Putamen (tissue), 1 donor: ENCODE measurements at places on chromosomes 1 and 21.

GRCh38 chr21:45412491-45412890, 7.5 kb downstream of the COL18A1 start:
- DNase-seq, result no peak

DNA sequence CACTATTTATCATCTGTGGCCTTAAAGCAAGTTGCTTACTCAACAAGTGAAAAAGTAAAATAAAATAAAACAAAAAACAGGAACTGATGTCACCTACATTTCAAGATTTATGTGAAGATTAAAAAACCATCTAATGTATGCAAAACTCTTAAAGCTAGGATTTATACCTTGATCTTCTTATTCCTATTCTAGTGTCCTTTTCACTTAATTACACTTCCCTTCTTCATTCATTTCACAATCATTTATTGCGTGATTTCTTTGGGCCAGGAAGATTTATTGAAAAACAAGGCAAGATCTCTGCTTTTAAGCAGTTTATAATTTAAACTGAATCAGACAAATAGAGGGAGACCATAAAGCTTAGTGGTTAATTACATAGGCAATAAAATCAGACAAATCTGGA, 18.6 kb downstream of the PTGER3 start:
- no peak for DNase-seq

DNA sequence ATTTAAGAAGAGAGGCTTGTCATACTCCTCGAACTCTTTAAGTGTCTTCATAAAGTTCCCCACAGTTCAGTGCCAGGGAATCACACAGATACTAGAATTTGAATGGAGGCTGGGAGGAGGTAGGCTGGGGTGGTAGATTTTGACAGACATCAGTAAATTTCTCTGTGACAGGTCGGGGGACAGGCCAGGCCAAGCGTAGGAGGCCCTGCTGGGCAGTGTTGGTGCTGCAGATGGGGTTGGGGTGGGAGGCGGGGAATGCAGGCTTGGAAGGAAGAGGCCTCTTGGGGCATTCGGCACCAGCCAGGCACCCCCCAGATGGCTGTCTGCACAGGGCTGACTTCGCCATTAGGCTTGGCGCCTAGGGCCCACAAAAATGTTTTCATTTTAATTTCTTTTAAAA, 84.0 kb downstream of the MAN1C1 start:
- no peak for DNase-seq

- no peak for DNase-seq
These were observed 26.7 kb downstream of the SLC2A1 start for GRCh38 chr1:42931911-42932422.

DNA sequence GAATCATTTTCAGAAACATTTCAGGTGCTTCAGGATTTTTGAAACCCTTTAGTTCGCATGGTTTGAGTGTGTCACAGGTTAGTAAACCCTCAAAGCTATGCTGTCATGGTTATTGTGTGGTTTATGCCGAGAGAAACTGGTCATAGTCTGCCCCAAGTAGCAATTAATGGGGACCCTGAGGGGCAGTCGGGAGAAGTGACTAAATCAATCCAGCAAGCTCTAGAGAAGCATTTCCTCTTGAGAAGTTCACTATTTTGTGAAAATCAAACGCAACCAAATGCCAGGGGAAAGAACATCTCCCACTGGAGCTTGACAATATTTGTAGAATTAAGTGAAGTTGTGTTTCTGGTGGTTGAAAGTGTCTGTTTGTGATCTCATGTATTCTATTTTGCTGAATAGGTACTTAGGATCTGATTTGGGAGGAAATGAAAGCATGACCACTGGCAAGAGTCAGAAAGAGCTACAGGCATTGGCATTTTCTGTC, 63.0 kb upstream of the BACH1 start:
- DNase-seq, result no peak

DNA sequence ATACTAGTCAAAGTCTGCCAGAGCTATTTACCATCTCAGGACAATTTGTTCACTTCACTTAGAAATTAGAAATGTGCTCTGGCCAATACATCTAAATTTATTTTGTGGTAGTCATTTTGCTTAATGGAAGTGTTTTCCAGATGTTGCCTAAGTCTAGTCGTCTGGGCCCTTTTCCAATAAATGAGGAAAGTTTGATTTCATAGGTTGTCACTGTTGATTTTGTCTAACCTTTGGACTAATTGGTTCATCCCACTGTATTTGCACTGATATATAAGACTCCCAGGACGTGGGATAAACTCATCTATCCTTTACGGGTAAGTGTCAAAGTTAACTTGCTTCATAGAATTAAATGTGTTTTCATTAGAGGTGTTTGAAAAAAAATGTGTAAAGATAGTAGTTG, 79.1 kb downstream of the TPR start:
- no peak for DNase-seq

- no peak for DNase-seq
These were observed 12.5 kb downstream of the EPS15 start for GRCh38 chr1:51506537-51506936.

DNA sequence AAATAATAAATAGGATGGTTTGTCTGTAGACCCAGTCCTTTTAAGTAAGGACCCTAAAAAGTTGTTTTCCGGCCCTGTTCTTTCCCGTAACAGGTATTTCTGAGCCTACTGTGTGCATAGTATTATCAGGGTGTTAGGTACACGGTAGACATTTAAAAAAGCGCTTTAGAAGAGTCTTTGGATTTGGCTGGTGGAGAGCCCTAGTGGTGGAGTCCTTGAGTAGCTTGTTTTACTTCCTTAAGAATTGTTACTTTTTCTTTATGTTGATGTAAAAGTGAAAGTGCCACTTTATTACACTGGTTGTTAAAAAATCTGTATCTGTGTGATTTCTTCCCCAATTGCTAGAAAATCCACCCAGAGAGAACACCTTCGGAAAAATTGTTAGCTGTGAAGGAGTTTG, 36.8 kb downstream of the SMYD2 start:
- no peak for DNase-seq

DNA sequence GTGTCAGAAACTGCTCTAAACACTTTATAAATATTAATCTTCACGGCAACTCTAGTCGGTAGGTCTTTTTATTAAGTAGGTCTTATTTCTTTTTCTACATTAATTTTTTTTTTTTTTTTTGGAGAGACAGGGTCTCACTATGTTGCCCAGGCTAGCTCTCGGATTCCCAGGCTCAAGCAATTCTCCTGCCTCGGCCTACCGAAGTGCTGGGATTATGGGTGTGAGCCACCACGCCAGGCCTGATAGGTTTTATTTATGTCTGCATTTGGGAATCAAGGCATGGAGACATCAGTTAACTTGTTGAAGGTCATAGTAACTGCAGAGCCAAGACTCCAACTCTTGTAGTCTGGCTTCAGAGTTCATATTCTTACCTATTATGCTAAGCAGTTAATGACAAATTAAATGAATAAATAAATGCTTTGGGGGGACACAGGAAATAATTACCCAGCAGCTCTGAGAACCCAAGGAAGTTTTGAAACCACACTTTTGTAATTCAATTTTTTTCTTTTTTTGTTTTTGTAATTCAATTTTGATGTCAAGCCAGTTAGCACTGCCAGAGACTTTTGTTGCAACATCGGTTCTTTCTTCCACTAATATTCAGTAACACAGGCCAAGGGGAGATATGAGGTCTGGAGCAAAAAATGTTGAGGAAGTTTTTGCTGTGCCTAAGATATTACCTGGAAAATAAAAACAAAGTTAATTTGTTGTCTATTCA, 9.4 kb upstream of the UAP1 start:
- no peak for DNase-seq

DNA sequence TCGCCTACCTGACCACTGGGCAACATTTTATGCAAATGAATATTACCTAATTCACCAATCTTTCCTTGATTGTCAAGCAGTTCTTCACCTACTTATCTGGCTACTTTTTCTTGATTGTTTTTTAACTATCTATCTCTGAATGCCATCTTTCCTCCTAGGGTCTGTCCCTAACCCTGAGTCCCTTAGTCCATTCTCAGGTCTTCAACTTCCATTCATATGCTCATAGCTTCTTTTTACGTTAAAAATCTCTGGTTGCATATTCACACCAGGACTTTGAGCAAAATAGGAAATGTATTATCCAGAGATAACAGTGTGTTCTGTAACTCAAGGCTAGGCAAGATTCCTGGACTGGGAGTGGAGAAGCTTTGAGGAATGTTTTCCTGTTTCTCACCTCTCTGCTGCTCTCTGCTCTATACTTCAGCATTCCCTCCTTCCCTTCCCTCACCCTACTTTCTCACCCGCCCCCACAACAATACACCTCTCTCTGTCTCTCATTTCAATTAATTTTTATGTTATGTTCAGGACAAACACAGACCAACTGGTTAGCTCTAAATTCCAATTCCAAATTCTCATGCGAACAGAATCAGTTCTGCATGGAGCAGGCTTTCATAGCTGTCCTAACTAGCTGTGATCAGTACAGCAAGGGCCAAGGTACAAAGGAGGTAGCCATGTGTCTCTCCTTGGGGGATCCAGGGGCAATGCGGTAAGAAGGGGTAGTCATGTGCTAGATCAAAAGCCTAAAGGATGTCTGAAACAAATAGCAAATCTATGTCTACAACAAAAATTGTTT, 278.4 kb downstream of the USH2A start:
- DNase-seq, result no peak
